Stimulated activated CD4-positive, alpha-beta T cell treated with anti-CD3 and anti-CD28 coated beads, TNF-alpha, amount 100 ng/mL, for 4 hours (primary cell): ENCODE measurements at places on chromosomes 1 and 21.

DNA sequence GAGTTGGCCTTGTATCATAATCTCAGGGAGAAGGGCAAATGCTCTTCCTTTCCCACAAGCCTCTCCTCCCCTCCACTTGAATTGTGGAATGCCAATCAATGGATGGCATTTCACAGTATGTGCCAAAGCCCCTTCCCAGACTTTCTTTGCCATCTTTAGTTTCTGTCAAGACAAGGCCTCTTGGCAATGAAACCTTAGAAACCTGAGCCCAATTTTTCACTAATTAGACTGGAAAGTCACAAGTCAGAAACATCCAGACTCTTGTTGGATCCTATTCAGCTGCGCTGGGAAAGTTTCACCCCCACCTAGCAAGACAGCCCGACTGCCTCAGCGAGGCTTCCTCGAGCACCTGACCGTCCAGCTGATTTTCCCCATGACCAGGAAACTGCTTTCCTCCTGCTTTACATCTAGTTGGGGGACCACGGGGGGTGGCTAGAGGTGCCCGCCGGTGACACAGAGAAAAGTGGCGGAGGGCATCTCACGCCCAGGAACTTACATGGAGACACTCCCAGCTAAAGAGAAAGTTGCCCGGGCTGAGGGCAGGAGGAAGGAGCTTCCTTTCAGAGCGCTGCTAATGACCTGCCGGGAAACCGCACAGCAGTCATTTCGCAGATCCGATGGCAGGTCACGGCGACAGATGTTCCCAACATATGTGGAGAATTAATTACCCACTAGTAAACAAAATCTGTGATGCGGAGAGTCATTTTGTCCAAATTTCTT, 302.6 kb upstream of the RRP15 start:
- no peak for DNase-seq

GRCh38 chr1:36829066-36829465, 205.2 kb downstream of the GRIK3 start:
- no peak for DNase-seq

- DNase-seq: no peak
These were observed 207.2 kb downstream of the ZC3H11B start for GRCh38 chr1:219405531-219406331.

DNA sequence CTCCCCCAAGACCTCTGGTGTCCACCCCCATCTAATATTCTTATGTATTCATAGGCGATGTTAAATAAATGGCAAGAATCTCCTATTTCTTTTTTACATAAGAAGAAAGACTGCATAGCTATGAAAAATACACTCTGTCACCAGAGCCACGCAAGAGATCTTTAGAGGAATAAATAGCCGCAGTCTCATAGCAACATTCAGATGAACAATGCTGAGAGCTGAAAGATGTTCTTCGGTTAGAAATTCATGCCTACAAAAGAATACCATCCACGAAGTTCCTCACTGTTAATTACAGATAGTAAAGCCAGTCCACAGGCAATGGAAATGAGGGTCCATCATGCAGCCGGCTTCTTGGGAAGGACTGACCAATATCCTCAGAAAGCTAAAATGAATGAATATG, 76.0 kb upstream of the SOD1 start:
- DNase-seq: no peak

DNA sequence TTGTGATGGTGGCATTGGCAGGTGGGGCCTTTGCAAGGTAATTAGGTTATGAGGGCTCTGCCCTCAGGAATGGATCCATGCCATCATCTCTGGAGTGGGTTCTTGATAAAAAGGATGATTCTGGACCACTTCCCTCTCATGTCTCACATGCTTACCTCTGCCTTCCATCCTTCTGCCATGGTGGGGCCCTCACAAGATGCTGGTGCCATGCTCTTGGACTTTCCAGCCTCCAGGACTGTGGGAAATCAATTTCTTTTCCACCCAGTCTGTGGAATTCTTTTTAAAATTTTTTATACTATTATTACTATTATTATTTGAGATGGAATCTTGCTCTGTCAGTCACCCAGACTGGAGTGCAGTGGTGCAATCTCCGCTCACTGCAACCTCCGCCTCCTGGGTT, 57.3 kb downstream of the ACBD3 start:
- no peak for DNase-seq

GRCh38 chr1:92662048-92662447, 122.9 kb downstream of the EVI5 start:
- no peak for DNase-seq
